Head of caudate nucleus (tissue), 42 donors: ENCODE measurements at places on chromosomes 7 and 10.

DNA sequence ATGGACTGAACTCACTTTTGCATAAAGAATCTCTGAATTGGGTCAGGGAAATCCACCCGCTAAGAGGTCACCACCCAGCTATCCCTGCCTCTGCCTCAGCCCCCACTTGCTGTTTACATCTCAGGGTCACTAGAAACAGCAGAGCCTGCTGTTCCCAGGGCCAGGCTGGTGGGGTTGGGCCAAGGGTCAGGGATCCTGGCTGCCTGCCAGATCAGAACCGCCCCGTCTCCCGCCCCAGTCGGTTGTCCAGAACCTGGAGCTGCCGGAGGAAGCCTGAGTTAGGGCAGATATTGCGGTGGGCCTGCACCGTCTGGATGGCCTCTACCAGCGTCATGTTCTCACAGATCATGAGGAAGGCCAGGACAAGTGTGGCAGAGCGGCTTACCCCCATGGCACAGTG, 17.0 kb upstream of the SAMD8 start:
- DNase-seq: no peak

DNA sequence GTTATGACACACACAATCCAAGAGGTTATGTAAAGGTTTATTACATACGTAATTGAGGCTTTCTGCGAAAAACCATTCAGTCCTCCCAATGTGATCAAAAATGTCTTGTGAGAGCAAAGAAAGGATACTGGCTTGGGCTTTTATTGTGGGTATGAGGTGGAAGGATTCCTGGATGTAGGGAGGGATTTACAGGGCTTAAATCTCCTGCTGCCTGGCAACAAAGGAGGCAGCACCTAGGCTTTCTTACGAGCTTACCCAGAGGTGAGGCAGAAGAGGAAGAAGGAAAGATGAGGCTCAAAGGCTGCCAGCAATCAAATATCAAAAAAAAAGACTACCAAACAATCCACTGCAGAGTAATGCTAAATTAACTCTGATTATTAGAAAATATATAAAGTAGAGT, 1149.5 kb upstream of the POT1 start:
- DNase-seq: no peak

- no peak for DNase-seq
Measured at GRCh38 chr7:27175626-27176523, 1.8 kb upstream of the HOXA10 start.

DNA sequence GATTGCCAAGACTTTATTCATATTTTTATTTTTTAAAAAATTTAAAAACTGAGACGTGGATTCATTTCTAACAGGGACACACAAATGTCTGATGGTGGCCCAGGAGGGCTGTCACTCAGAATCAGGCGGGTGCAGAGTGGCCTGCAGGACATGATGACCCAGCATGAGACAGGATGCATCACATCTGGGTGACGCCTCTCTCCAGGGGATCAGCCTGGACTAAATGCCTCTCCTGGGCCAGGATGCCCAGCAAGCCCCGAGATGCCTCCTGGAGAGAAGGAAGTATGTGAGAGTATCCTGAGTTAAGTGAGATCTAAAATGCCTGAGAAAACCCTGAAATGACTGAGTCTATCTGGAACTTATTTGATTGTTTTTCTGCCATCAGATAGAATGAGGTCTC, 16.9 kb upstream of the MTURN start:
- no peak for DNase-seq

DNA sequence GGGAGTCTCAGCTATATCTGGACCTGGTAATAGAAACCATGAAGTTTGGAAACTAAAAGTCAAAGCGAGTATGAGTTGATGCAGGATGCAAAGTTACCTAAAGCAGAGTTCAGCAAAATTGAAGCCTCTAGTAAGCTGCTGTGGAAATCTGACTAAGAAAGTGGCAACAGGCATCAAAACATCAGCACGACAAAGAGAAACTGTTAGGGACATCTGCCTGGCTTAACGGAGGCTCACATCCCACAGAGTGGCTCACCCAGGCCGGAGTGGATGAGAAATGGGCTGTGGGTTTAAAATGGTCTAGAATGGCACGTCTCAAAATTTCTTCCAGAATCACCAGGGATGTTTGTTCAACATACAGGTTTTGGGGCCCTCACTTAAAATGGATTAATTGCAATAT, 164.1 kb upstream of the NPY start:
- DNase-seq: no peak

DNA sequence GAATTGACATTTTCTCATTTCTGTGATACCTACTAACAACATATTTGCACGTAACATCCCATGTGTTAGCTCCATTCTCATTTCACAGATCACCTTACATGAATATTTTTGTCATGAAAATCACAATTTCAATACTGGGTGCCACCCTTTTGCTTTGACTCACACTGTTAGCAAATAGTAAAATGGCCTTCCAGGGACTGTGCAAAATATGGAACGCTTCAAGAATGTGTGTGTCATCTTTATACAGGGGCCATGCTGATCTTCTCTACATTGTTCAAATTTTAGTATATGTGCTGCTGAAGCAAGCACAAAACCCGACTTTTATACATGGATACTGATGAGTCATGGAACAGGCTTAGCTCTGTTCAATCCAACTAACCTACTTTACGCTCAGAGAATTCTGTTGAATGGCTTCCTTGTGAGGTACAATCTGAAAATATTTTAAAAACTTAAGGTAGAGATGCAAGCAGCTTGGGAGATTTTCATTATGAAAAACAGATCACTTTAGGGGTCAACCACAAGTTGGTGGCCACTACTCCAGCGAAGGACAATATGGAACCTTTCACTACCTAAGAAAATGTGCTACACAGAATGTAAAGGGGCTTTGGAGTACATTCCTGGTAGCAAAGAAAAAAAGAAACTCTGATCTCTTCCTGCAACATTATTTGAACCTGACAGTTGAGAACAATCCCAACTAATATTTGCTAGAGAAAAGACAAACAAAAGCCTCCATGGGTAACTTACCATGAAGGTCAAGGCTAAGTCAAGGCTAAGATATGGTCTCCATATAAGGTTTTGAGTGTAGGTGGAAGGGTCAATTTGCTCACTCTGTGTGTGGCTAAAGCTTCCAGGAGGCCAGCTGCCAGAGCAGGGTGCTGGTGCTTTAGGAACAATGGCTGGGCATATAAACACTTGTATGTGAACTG, 11.9 kb downstream of the ANKRD26 start:
- DNase-seq: no peak

DNA sequence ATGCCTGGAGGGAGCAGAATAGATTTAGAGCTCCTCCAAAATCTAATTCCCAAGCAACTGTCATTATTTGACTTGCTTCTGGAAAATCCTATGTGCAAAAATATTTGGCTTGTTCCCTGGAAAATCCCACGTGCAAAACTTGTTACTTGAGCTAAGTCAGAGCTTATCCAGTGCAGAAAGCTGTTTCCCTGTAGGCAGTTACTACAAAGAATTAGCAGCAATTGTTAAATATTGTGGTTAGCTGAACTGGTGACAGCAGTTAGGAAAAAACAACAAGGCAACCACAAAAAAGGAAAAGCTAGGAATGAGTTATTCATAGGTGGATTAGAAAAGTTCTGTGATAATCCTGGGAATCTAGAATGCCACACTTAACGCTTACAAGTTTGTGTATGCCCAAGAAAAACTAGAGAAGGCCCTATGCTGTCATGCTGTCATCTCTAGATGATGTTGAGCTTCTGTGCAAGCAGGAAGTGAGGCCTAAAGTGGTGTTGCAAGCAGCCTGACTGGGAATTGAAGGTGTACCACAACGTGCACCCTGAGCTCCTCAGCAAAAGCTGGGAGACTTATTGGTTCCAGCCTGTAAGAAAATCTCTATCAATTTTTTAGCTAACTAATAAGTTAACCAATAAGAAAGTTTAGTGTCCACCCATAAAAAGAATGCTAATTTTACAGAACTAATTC, 738.6 kb upstream of the LRRTM3 start:
- no peak for DNase-seq

GRCh38 chr7:133360201-133360600, 107.3 kb downstream of the EXOC4 start:
- no peak for DNase-seq

DNA sequence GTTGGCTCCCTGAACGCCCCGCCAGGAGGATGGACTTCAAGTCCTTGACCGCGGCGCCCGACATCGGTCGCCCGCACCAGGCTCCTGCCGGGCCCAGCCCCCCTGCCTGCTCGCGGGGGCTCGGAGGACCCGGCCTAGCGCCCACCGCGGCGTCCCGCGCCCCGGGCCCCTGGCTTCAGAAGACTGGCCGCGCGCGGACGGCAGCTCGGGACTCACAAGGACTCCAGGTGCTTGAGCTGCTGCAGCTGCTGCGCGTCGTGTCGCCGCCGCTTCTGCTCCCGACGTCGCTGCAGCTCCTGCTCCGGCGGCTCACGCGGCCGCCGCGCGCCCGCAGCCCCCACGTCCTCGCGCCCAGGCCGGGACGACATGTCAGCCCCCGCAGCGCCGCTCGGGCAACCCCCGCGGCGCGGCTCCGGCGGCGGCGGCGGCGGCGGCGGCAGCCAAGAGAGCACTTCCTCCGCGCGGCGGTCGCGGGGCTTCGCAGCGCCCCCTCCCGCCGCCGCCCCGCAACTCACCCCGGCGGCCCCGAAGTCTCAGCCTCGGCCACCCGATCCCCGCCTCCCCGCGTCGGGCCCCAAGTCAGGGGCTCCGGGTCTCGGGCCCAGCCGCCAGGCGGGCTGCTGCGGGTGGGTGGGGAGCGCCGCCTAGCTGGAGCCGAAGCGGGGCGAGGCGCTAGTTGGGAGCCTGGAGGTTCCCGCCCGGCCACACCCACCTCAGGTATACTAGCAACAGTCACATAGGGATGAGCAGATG, at the start of gene RP9:
Gene RP9 (minus strand): TSS at position 400 of the 753 bp plus-strand sequence. CDS start 32 bp downstream, at position 368.
- DNase-seq: peak; percentile 74

GRCh38 chr7:41747961-41748360, 45.1 kb upstream of the INHBA start:
- DNase-seq: no peak

DNA sequence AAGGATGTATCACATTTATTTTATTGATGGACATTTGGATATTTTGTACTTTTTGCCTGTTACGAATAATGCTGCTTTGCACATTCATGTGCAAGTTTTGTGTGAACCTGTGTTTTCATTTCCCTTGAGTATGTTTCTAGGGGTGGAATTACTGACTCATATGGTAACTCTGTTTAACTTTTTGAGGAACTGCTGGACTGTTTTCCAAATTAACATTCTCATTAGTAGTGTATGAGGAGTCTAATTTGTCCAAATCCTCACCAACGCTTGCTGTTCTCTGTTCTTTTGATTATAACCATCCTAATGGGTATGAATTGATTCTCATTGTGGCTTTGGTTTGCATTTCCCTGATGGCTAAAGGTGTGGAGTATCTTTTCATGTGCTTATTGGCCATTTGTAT, 3.2 kb downstream of the WDR11 start:
- no peak for DNase-seq

DNA sequence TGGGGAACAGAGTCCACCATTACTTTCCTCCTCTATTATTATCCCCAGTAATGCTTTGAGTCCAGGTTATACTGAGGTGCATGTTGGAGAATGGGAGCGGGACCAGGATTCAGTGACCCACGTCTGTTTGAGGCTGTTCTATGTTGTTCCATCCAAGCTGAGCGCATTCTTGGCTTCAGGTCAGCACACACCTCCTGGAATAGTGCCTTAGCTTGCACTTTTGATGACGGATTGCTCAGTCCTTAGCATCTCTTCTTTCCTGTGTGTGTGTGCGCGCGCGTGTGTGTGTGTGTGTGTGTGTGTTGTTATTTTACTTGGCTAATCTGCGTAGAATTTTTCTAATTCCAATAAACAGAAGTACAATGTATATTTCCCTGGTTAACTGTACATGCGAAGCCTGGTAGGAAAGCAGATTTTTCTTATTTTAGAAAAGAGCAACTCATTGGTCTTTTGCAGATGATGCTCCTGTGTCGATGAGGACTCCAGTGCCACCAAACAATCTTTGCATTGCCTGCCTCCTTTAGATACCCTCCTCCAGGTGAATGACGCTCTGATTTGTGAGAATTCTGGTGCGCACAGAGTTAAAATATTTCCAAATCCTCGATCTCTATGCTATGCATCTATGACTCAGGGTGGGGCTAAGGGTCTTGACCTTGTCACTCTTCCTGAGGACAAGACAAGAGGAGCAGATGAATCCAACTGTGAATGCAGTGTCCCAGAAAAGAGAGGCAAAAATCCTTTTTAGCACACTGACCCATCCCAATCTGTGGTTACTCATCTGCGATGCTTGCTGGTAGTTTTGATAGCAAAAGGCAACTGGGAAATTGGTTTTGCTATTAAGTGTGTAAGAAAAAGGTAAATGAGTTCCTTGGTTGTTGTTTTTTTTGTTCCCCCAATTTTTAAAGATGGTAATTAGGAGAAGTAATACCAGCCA, 13.3 kb upstream of the CELF2 start:
- DNase-seq: no peak

GRCh38 chr10:5944389-5945189, 32.8 kb downstream of the IL15RA start:
- DNase-seq: no peak

GRCh38 chr7:133164498-133164897, 82.6 kb upstream of the CHCHD3 start:
- no peak for DNase-seq

DNA sequence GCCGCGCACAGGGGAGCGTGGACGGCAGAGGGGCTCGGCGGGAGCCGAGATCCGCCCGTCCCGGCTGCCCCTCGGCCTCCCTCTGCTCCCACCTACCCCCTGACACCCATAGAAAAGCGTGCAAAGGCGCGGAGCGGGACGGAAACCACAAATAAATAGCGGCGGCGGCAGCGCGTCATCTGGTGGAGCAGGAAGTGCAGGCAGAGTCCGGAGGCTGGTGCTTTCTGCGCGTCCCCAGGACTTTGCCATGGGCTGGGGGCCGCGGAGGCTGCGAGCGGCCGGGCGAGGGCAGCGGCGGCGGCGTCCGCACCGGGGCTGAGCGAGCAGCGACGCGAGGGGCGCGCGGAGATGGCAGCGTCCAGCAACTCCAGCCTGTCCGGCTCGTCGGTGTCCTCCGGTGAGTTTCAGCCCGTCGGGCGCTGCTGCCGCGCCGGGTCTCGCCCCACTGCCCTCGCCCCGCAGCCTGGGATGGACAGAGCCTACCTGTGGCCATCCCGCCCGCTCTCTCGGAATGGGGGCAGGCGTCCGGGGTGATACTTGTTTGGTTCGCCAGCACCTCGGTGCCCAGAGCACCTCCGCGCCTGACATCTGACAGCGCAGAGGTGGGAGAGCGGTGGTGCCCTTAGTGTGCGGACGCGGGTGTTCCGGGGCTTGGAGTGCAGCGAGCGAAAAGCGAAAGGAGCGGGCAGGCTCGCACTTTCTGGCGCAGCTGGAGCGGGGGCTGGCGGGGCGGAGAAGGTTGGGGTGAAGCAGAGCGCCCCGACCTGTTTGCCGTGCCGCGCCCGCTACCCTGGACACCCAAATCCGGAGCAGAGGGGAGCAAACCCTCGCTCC, at the start of gene CHN2:
Gene CHN2 (plus strand): TSS at position 182 of the 834 bp plus-strand sequence.
- DNase-seq: peak; percentile 77

GRCh38 chr10:58087896-58088295, 179.8 kb downstream of the IPMK start:
- no peak for DNase-seq

- peak; percentile 46 for DNase-seq
Measured at GRCh38 chr10:127922675-127923366, 15.9 kb downstream of the PTPRE start.

GRCh38 chr10:75450644-75451640, 19.5 kb downstream of the LRMDA start:
- DNase-seq: no peak
